ENCODE measurements at places on chromosomes 7 and 10. TPM values are rescaled to one million over a fixed set of nuclear protein-coding genes. Genes with fewer than 3 reads are reported as not detected.

Gene OR6V1
- polyA plus RNA-seq = not detected

Gene GPC2
- polyA plus RNA-seq = 0.68 TPM

Gene TRIM24
- 11.2 TPM for polyA plus RNA-seq

Gene ZNHIT1
- 76.9 TPM for polyA plus RNA-seq

Gene SPDYE16
- polyA plus RNA-seq = 0.92 TPM

Gene ASZ1
- not detected for polyA plus RNA-seq

Gene MYL10
- polyA plus RNA-seq = not detected

Gene KIAA1549
- 0.05 TPM for polyA plus RNA-seq

Gene TPST1
- polyA plus RNA-seq = 8.2 TPM

Gene IDI2
- not detected for polyA plus RNA-seq

Gene UFSP1
- polyA plus RNA-seq = 4.0 TPM

Gene FAM25A
- polyA plus RNA-seq = not detected

Gene GARIN1A
- 0.35 TPM for polyA plus RNA-seq

Gene C10orf105
- polyA plus RNA-seq = not detected

Gene HTRA1
- polyA plus RNA-seq = 0.10 TPM

Gene TMEM236
- not detected for polyA plus RNA-seq

Gene CLCN1
- polyA plus RNA-seq = not detected

Gene KNDC1
- 0.01 TPM for polyA plus RNA-seq

Gene NKX2-3
- not detected for polyA plus RNA-seq

Gene OR2A5
- not detected for polyA plus RNA-seq

Gene ASB10
- not detected for polyA plus RNA-seq

Gene SFMBT2
- 10.1 TPM for polyA plus RNA-seq

Gene CYP2W1
- polyA plus RNA-seq = not detected

Gene PILRA
- 6.6 TPM for polyA plus RNA-seq

Gene JCAD
- polyA plus RNA-seq = not detected

Gene MOGAT3
- polyA plus RNA-seq = not detected

Gene CALHM3
- not detected for polyA plus RNA-seq

Gene ICA1
- polyA plus RNA-seq = 2.6 TPM

Gene STOX1
- polyA plus RNA-seq = not detected

Gene XPNPEP1
- polyA plus RNA-seq = 29.4 TPM

Gene FAM25G
- not detected for polyA plus RNA-seq

Gene ATOH7
- polyA plus RNA-seq = not detected

Gene CPN1
- polyA plus RNA-seq = not detected

Gene DHX32
- 21.0 TPM for polyA plus RNA-seq

Gene ANKIB1
- polyA plus RNA-seq = 7.5 TPM

Gene C10orf88
- polyA plus RNA-seq = 10.2 TPM

Gene GATAD1
- 7.3 TPM for polyA plus RNA-seq

Gene IFIT1
- 13.9 TPM for polyA plus RNA-seq

Gene COL1A2
- 1.5 TPM for polyA plus RNA-seq

Gene CHAT
- polyA plus RNA-seq = not detected

Gene HMX2
- 17.6 TPM for polyA plus RNA-seq

Gene HDAC9
- polyA plus RNA-seq = 0.73 TPM

Gene TRIL
- polyA plus RNA-seq = not detected

Gene TEX36
- not detected for polyA plus RNA-seq

Gene LDB3
- 0.06 TPM for polyA plus RNA-seq

Gene NYAP1
- not detected for polyA plus RNA-seq

Gene TAS2R41
- polyA plus RNA-seq = not detected

Gene CASTOR2
- polyA plus RNA-seq = not detected

Gene SH2D4B
- 0.21 TPM for polyA plus RNA-seq

Gene FRA10AC1
- 9.8 TPM for polyA plus RNA-seq

Gene SKAP2
- polyA plus RNA-seq = 39.1 TPM

Data from GM12878 (cell line).